ENCODE measurements at places on chromosomes 16 and 17.

- no peak for DNase-seq
Measured at GRCh38 chr17:30433514-30433913, 43.7 kb upstream of the GOSR1 start.

GRCh38 chr16:5010576-5011329 lies 23.0 kb downstream of the NAGPA start:
- no peak for DNase-seq

DNA sequence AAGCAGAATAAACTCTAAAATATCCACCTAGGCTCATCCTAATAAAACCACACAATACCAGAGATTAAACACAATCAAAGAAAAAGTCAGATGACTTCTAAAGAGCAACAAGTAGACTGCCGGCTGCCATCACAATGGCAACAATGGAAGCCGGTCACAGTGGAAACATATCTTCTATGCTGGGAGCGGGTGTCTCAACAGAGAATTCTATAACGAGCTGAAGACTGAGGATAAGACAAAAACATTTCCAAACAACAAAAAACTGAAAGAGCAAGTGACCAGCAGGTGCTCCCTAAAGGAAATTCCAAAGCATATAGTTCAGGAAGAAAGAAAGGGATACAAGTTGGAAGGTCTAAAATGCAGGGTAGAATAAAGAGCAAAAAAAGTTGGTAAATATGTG lies 8.9 kb downstream of the NSMCE1 start:
- DNase-seq = no peak

- no peak for DNase-seq
Measured at GRCh38 chr17:50190293-50190602, 11.2 kb downstream of the COL1A1 start.

GRCh38 chr16:89013692-89014402 lies 36.8 kb upstream of the CBFA2T3 start:
- no peak for DNase-seq

- peak; percentile 77 for DNase-seq
Measured at GRCh38 chr16:1333149-1333812, at the start of gene BAIAP3. BAIAP3 (plus strand) TSS chr16:1333645; CDS start chr16:1338550, 4,905 bp downstream.

- DNase-seq = no peak
Measured at GRCh38 chr17:76092526-76093413, 10.8 kb downstream of the EXOC7 start.

- DNase-seq = no peak
Measured at GRCh38 chr16:17105239-17105797, 365.4 kb downstream of the XYLT1 start.

DNA sequence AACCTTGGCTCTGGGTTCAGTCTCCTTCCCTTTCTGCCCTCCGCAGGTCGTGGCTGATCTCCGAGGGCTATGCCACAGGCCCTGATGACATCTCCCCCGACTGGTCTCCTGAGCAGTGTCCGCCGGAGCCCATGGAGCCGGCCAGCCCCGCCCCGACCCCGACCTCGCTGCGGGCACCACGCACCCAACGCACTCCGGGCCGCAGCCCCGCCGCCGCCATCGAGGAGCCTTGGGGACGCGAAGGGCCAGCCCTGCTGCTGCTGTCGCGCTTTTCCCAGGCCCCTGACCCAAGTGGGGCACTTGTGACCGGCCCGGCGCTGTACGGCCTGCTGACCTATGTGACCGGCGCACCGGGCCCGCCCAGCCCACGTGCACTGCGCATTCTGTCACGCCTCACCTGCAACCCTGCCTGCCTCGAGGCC lies 5.1 kb downstream of the ARMC5 start:
- DNase-seq = no peak

GRCh38 chr16:50102051-50102746 lies 36.4 kb downstream of the HEATR3 start:
- DNase-seq = peak; percentile 50

- DNase-seq = no peak
Measured at GRCh38 chr17:66386498-66387351, 84.3 kb downstream of the PRKCA start.

- DNase-seq = no peak
Measured at GRCh38 chr17:45289301-45290268, 27.2 kb downstream of the MAP3K14 start.

- DNase-seq = no peak
Measured at GRCh38 chr16:64416216-64417005, 705.5 kb downstream of the CDH11 start.

DNA sequence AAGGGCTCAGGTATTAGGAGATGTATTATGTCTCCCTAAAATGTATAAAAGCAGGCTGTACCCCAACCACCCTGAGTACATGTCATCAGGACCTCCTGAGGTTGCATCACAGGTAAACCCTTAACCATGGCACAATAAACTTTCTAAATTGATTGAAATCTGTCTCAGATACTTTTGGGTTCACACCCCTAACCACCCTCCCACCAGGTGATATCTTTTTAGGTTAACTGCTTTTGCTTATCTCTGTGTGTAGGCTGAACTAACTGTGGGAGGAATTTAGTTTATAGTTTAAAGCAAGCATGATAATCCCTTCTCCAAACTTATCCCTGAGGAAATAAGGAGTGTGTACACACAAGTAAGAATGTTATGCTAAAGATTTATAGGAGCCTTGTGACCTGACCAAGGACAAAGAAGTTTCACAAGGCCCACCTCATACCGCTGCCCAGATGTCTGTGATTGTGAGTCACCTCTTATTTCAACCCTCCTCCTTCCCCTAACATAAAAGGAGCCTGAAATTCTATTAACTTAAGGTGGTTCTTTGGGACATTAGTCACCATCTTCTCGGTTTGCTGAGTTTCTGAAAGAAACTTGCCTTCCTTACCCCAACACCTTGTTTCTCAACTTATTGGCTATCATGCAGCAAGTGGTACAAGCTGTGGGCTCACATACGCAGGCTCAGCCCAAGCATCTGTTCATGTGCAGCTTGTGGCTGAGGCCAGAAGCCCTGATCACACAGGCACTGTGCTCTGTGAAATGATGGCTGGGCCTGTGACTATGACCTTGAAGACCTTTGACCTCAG lies 11.3 kb downstream of the PRSS22 start:
- DNase-seq = no peak

- no peak for DNase-seq
Measured at GRCh38 chr17:12721581-12721980, 55.9 kb downstream of the MYOCD start.

Data from GM10248 (cell line).